ENCODE measurements at places on chromosomes 3 and 15.
A peak's percentile ranks its signal among the peaks of the same experiment; 100 is the strongest.

DNA sequence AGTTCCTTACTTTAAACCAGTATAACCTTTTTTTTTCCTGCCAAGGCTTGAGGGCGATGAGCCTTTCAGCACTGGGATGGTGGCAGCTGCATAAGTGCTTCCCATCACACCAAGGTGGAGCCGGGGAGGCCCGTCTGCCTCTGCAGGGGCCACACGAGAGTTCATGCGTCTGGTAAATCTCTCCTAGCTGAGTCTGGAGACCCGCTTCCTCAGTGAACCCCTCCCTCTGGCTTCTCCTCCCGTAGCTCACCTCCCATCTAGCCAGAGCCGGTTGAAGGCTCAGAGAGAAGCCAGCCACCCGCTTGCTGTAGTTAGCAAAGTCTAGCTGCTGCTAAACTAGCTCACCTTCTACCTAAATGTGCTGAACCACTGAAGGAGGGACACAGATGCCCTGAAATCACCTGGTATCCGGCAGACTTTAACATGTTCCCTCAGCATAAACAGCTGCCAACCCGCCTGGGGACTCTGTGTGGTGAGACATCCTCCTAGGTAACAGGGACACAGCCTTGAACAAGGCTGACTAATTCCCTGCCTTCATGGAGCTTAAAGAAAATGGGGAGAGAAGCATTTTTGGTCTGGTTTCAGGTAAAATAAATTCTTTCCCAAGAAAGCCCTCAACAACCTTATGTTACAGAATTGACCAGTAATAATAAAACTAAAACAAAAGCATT is 42.9 kb downstream of the RLBP1 start:
- no peak for DNase-seq

GRCh38 chr3:52014613-52015012 is 18.9 kb upstream of the RPL29 start:
- no peak for DNase-seq

DNA sequence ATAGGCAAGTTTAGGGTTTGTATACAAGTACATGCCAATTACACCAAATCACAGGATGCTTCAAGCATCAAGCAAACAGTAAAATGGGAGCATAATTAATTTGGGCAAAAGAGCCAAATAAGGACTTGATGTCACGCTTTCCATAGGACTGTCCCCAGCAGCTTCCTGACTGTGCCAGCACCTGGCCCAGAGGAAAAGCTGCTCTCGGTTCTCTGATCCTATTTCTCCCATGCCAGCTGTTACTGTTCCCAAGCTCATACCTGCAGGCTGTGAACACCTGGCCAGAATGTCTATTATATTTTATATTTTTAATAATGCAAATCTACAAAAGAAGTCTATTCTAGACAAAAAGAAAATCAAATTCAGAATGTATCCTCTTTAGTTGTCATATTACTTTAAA is 12.2 kb downstream of the ZXDC start:
- no peak for DNase-seq

GRCh38 chr15:83592370-83593040 is 61.4 kb upstream of the ADAMTSL3 start:
- DNase-seq = no peak

- DNase-seq = no peak
These were observed 152.9 kb downstream of the IGF1R start for GRCh38 chr15:98801234-98801561.

DNA sequence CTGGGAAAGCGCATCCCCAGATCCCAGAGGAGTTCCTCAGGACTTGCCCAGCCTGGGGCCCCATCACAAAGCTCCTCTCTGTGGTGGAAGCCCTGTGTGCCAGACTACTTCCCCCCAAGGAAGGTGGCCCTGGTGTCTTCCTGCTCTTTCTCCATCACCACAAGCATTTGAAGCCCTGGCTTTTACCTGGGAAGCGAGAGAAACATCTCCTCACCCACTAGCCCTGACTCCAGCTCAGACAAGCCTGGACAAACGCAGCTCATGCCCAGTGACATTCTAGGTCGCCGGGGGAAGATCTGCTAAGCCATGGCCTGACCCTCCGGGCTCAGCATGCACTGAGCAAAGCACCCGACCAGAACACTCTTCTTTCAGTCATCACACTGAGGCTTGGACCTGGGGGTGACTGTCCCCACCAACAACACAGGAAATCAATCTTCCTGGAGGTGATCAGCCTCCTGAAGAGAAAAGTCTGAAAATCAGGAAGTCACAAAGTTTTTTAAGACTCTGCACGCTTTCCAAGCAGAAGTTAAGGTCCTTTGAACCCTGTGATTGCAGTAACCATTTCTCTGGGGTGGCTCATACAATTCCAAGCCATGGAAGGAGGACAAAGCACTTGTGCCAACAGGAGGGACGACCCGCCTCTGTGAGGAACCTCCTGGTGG is 40.8 kb downstream of the KLHL25 start:
- no peak for DNase-seq

- DNase-seq = no peak
These were observed 50.7 kb upstream of the AP4E1 start for GRCh38 chr15:50857763-50858162.

DNA sequence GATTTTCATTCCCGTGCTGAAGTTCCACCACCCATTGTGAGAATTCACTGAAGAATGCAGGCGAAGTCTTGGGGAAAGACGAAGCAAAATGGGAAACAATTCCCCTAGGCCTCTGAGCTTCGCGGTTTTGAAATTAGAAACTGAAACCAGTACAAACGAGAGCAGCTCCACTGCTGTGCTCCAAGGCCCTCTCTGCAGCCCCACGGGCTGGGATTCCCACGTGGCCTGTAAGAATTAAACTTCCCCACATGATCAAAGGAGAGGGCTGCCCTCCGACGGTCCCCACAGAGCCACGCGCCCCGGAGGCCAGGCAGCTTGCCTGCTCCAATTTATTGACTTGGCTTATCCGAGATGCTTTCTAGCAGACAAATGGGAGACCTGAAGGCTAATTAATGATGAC is 144.0 kb downstream of the GREM1 start:
- DNase-seq = no peak

- DNase-seq = peak; percentile 13
These were observed 11.2 kb downstream of the C3orf52 start for GRCh38 chr3:112097378-112097777.

- DNase-seq = no peak
These were observed 60.6 kb downstream of the PLCL2 start for GRCh38 chr3:16945330-16945729.

DNA sequence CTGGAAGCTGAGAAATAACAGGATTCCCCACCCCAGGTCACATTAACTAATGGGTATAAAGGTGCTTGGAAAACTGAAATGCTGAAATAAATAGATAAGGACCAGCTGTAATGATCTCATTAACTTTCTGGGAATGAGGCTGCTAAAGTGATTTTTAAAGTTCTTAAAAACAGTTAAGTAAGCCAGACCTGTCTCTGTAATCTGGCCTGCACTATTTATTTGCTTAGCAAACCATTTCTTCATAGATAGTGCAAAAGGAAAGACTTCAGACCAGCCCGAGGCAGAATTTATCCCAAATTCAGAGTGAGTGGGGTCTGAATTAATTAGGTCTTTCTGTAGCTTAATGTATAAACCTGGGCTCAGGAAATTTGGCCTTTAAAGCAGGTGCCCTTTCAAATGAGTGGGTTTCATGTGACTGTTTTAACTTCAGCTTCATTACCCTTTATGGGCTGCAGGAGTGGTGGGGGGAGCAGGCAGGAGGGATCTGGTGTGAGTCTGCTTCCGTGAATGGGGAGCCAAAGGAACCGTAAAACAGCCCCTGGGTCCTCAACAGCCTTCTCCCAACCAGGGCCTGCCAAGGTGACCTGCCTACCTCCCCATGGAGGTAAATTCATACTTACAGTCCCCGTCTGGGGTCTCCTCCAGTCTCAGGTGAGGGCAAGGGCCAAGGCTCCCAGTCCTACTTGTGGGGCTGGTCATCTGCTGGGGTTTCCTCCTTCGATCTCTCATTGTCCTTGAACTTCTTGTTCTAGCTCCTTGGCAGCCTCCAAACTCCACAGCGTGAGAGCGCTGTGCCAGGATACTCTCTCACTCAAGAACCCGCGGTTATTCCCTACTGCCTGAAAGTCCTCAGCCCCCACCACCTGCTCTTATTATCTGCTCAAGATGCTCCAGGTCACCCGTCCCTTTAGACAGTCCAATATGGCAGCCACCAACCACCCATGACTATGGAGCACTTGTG is 31.2 kb downstream of the MAGEF1 start:
- DNase-seq = no peak

DNA sequence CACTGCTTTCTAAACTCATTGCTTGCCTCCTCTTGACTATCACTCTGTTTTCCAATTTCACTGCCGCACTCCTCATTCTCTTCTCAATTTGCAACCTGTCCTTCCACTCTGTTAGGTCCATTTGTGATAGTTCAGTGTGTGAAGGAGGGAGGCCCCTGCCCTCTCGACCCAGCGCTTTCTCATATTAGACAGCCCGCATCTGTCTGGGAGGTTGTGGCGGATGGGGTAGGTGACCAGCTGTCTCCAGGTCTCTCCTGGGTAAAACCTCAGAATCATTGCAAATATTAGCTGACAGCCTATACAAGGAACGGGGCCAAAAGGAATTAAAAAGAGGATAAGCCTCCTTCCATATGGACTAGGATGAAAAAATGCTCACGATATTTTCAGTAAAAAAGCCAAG is 358.3 kb downstream of the SHQ1 start:
- DNase-seq = no peak

DNA sequence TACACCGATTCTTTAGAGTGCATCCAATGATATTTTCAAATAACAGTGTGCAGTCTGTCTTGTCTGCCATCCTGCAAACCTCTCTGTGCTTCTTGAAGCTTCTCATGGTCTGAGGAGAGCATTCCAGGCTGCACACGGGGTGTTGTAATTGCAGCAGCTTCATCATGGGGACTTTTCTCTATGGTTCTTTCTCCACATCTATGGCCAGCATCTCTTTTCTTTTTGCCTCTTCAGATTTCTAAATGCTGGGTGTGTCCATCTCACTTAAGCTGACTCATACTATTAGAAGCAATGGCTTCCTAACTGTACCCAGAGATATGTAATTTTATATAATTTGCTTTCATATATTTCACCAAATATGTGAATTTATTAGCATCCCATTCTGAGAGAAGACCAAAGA is 63.8 kb upstream of the EPHB3 start:
- no peak for DNase-seq

DNA sequence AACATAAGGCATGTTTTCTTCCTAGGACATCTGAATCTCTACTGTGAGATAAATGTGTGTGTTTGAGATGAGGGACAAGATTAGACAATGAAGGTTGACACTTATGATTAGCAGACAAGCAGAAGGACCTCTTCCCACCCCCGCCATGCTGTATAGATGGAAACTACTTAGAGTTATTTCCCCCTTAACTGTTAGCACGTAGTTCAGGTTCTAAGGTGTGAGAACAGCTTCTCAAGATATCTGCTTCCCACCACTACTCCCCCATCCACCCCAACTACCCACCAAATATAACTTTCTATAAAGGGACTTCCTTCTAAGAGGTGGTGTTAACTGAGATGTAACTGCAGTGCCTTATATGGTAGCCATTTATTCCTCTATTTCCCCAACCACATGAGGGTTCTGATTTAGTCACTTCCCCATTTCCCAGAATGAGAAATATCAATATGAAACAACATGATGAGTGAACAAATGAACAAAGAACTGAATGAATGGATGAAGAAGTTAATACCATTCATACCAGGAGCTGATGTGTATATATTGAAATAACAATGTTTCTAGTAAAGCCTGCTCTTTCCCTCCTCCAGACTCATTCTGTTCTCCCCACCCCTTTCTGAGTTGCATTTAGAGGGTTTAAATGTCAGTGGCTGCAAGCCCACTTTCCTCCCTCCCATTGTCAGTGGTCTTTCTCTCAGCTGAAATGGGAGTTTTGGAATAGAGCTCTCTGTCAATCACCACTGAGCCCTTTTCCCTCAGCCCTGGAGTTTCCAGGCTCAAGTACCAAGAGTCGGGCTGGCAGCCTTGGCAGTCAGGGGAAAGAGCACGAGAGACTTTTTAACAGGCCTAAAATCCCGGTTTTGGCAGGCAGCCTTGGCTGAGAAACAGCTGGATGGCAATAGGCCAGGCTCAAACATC is 7.7 kb upstream of the RFTN1 start:
- DNase-seq = no peak
